CD4-positive, alpha-beta T cell treated with Interleukin-10 for 1 hour (primary cell): ENCODE measurements at places on chromosomes 7 and 10.

DNA sequence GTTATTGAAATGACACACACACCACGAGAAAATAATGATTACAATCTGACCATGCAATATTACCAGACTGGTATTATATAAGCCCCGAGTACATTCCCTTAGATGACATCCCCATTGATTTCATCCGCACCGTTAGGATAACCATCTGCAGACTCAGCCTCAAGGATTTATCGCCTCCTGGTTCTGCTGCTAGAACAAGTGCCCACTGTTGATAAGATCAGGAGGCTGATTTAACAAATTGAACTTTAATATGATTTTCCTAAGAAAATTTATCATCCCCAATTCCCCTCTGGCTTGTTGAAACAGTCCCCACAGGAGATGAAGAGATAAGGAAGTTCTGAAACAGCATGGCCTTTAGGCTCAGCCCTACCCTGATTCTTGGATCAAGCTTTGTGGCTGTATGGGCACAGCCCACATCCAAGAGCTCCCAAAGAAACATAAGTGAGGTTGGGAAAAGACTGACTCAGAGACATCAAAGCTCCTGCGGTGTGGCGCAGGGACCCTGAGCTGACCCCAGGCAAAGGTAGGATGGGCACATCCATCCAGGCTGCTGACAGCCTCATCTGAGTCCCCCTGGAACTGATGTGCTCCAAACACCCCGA, 59.2 kb upstream of the CHCHD3 start:
- no peak for DNase-seq

GRCh38 chr10:75400163-75400770, 1.3 kb downstream of the ZNF503 start:
- no peak for DNase-seq

- no peak for DNase-seq
Measured at GRCh38 chr7:113085781-113086390, 741 bp downstream of the GPR85 start.

DNA sequence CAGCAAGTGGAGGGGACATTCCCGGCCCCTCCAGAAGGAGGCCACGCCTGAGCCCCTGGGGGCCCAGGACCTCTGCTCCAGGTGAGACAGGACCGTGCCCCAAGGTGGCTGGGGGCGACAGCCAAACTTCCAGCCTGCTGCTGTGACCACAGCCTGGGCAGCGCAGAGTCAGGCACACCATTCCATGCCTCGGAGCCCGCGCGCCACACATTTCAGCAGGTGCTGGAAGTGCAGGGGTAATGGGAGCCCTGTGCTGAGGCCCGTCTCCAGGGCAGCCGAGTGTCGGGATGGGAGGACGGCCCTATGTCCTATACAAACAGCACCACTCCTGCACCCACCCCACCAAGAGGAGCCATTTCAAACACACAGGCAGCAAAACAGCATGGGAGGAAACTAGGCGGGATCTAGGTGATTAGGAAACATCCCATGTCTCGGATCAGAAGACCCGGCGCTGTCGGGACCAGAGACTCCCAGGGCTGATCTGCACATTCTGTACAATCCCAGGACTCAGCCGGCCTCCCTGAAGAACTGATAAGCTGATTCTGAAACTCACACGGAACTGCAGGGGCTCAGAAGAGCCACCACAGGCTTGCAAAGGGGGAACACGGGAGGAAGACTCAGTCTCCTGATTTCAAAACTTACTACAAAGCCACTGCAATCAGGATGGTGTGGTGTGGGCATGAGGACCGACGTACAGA, 272.3 kb downstream of the ELFN1 start:
- no peak for DNase-seq

- DNase-seq = no peak
Measured at GRCh38 chr10:77889277-77889903, 37.2 kb downstream of the DLG5 start.

GRCh38 chr7:25002786-25003185, 22.8 kb upstream of the OSBPL3 start:
- no peak for DNase-seq

DNA sequence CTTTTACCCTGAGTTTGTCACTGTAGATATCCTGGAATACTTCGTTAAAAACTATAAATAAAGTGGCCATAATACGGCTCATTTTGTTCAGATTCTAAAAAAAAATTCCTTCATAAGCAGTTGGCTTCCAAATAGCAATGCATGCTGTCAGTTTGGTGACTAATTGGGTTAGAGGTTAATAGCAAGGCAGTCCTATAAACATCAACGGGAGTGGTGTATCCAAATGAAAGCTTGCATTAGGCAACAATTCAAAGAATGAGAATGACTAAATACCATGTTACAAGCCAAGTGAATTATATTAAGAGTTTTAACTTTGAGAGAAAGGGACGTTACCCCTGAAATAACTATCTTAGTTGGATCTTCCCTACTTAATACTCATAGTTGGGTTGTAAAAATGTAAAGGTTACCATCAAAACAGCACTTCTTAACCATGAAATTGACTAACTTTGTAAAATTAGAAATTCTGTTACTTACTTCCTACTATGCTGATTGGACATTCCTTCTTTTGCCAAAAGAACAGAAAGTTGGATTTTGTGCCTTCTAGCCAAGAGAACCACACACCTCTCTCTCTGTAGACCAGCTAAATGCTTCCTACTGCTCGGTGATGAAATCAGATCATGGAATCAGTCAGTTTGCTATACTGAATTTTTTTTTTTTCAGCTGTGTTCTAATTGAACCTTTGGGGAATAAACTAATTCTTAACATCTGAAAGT, 98.0 kb downstream of the KAT6B start:
- no peak for DNase-seq
